ENCODE measurements at places on chromosomes 3 and 15.

GRCh38 chr3:89216016-89216739 lies 108.8 kb downstream of the EPHA3 start:
- DNase-seq, result no peak

DNA sequence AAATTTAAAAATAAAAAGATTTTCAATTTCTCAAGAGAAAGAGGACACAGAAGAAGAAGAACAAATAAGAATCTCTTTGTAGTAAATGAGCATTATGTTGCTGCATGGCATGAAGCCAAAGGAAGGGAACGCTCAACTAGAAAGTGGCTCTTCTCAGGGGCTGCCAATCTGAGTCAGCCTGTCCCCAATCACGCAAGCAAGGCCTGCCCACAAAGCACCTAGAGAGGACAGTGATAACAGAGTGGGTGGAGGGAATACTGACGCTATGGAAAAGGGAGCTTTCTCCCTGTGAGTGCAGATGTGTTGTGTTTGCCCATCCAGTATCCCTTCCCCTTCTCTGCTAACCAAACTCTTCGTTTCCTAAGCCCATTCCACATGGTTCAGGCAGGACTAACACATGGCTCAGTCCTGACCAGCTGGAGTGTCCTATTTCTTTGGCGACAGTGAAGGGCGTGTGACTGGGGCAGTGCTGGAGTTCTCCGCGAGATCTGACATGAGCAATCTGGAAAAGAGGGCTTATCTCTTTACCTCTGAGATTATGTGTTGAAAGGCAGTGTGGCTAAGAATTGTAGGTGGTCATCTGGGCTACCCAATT lies 14.2 kb downstream of the FBN1 start:
- DNase-seq, result peak; percentile 2

- no peak for DNase-seq
Observed at GRCh38 chr3:166205158-166205557, 367.9 kb upstream of the BCHE start.

DNA sequence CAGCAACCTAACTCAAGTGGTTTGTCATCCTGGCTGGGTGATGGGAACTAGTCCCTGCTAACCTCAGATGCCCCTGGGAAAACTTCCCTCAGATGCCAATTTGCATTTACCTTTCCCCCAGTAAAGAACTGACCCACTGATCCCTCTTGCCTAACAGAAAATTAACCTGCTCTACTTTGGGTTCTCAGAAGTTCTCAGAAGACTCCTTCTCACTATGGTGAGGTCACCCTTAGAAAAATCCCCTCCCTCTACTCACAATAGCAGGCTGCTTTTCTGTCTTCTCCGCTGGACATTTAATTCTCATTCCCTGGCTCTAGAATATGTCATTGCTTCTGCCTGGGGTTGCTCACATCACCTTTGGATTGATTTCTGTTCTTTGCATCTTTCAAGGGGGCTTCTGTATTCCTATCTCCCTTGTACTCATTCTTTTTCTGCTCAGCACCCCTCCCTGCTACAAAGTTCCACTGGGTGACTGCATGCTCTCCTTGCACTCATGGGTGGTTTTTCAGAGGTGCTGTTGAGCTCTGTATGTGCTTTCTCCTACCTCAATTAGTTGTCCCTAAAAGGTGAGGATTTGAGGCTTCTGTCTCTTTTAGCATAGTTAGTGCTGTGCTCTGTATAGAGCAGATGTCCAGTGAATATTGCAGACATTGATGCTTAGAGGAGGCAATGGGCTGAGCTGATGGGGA lies 869 bp downstream of the PLA1A start:
- no peak for DNase-seq

GRCh38 chr3:112579232-112579631 lies 17.4 kb downstream of the SLC35A5 start:
- DNase-seq, result no peak

DNA sequence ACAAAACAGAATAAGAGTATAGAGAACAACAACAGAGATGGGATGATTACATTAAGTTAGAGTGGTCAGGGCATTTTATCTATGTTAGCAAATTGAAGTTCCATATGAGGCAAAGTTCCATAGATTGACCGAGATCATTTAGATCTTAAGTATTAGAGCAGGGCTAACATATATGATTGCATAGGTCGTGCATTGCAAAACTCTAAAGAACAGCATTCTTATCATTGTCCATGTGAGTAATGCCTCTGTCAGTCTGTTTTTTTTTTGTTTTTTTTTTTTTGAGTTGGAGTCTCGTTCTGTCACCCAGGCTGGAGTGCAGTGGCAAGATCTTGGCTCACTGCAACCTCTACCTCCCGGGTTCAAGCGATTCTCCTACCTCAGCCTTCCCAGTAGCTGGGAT lies 341.7 kb upstream of the KCNH8 start:
- DNase-seq, result no peak

DNA sequence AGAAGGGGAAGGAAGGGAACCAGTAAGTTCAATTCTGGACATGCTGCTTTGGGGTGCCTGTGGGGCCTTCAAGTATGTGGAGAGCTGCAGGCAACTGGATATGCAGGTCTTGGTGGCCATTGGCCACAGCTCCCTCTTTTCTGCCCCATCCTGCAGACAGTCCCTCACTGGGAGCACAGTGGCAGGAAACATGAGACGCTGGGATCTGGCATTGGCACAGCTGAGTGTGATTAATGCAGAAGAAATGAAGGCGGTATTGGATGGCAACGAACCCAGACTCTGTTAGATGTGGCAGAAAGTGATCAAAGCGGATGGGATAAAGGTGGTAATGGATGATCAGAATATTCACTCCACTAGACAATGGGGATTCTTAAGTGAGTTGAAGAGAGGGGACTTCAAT lies 23.2 kb upstream of the VPS8 start:
- DNase-seq, result no peak

GRCh38 chr3:112531358-112531781 lies 30.4 kb downstream of the ATG3 start:
- no peak for DNase-seq

GRCh38 chr3:31748281-31748932 lies 215.7 kb downstream of the STT3B start:
- no peak for DNase-seq

DNA sequence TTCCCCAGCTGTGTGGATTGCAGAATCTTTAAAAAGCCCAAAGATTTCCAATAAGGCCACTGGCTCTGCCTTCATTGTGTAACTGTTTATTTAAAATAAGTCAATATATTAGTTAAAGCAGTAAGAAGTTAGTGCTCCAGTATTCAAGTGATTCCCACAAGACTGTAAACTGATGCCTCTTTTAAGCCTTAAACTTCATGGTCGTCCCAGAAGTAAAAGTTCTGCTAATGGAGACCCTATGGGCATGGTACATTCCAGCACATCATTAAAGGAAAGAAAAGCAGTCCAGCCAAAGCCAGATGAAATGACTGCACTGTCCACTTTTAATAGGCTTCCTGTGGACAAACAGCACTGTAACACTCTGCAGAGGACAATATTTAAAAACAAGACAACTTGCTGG lies 512.6 kb downstream of the MECOM start:
- no peak for DNase-seq

- no peak for DNase-seq
Observed at GRCh38 chr3:140929446-140929845, 12.2 kb upstream of the SLC25A36 start.

DNA sequence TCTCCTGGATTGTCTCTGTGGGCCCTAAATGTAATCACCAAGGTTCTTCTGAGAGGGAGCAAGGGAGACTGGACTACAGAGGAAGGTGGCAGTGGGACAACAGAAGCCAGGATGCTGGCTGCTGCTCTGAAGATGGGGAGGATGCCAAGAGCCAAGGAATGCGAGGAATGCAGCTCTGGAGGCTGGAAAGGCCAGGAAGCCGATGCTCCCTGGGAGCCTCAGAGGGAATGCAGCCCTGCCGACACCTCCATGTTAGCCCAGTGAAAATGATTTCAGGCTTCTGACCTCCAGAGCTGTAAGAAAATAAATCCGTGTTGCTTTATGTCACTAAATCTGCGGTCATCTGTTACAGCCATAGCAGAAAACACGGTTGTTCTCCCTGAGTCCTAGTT lies 44.1 kb downstream of the UMPS start:
- no peak for DNase-seq

DNA sequence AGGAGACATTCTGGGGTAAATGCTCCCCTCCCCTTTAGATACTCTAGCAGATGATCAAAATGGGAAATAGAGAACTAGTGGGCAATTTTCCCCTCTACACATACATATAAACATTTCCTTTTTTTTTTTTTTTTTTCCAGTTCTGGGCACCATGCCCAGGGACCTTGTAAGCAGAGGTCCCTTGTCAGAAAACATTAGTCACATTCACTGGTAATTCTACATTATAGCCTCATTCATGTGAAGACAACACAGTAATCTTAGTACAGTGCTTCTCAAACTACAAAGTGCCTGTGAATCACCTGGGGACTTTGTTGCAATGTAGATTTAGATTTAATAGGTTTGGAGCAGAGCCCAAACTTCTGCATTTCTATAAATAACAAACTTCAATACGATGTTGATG lies 60.1 kb upstream of the ACTC1 start:
- no peak for DNase-seq

GRCh38 chr3:110814170-110815007 lies 257.2 kb upstream of the NECTIN3 start:
- DNase-seq, result peak; percentile 35

DNA sequence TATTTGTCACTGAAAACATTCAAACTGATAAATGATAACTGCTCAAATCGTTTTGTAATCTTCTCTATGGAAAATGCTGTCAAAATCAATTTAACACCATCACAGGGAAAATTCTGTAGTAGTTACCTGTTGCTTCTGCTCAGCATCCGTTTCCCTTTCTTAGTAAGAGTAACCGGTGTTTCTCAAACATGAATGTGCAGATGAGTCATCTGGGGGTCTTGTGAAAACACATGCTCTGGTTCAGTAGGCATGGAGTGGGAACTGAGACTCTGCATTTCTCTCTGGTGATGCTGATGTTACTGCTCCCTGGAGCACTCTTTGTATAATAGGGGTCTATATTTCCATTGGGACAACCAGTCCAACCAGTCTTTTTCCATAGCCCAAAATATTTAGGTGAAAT lies 145.1 kb downstream of the SEMA6D start:
- no peak for DNase-seq

DNA sequence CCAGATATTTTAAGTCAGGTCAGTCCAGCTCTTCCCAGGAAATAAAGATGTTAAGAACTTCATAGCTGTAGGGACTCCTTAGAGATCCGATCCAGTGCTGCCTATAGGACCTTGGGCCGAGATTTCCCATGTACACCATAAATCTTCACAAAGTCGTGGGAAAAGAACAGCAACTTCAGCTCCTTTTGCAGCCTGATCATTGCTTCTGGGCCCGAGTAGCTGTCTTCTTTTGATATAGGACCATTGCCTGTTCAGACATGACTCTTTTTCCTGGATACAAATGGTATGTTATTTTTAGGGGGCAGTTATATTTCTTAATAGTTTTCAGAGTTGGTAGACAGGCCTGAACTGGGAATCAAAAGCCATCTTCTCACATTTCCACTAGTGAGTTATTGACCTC lies 20.5 kb downstream of the IL1RAP start:
- DNase-seq, result no peak

DNA sequence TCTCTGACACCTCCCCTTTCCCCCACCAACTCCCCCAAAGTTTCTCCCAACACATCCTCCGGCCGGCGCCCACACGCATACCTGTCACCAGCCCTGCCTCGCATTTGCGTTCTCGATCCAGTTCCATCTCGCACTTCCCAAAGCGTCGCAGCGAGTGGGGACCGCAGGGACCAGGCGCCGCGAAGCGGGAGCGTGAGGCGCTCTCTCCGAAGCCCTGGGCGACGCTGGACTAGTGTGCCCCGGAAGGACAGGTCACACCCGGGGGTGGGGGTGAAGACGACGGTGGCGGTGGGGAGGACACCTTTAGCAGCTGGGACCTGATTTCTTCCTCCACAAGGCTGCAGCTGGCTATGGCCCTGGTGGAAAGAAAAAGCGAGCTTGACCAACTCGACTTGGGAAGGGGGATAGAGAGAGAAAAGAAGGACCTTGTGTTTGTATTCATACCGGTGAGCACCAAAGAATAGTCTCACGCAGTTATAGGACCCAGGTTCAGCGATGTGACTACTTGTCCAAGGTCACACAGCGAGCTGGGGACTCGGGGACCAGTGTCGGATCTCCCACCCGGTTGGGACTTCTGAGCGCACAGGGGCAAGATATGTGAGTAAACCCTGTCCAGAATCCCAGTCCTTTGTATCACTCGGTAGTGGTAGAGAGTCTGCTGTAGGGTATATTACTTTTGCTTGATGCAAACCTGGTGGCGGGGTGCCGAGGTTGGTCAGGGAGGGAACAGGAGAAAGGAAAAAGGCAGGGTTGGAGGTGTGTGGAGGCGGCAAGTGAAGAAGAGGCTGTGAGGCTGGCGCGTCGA lies 607 bp upstream of the GHSR start:
- DNase-seq, result no peak

- DNase-seq, result no peak
Observed at GRCh38 chr15:58038426-58039078, 27.0 kb downstream of the ALDH1A2 start.

DNA sequence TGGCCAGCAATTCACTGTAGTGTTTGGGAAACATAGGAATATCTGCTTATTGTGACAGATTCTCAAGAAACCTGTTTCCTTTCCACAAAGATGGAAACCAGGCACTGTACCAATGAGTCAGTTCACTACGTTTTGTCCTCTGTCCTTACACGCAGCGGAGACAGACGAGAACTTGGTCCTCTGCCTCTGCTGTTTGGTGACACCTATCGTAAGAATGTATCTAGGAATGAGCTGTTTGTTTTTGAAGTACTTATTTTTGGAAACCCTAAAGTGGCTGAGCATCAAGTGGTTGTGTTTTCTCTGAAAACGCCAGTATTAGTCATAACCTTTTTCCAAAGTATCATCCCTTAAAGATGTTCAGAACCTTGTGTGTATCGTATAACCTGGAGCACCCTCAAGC lies 93.0 kb downstream of the PGPEP1L start:
- no peak for DNase-seq

- no peak for DNase-seq
Observed at GRCh38 chr15:74062236-74062635, 20.1 kb downstream of the GOLGA6A start.

DNA sequence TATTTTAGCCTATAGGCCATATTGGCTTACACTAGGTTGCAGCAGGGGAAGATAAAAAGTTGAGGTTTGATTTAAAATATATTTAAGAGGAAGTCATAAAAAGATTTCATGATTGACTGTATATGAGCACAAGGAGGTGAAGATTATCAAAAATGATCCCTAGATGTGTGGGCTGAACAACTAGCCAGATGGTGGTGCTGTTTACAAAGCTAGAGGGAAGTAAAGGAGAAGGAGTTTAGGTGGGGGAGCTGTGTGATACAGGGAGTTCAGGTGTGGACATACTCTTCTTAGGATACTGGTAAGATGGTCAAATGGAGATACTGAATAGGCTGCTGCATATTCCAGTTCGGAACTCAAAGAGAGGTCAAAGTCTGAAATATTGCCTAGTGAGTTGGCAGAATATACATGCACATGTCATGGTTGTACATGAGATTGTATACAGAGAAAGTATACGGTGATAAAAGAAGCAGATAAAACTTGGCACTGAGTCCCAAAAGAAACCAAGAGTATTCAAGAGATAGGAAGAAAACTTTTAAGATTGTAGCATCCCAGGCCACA lies 727.8 kb downstream of the NLGN1 start:
- no peak for DNase-seq

Measured in activated T-cell treated with anti-CD3 and anti-CD28 coated beads for 48 hours (primary cell).